ENCODE measurements at places on chromosomes 11 and 22. TPM values are rescaled to one million over a fixed set of nuclear protein-coding genes. Genes with fewer than 3 reads are reported as not detected.

The RASD2 gene
- total RNA-seq, result 0.52 TPM

The GLYAT gene
- total RNA-seq, result not detected

The SEC14L2 gene
- total RNA-seq, result 15.5 TPM

The IL17REL gene
- not detected for total RNA-seq
